ENCODE measurements at places on chromosomes 5 and 9. TPM values are rescaled to one million over a fixed set of nuclear protein-coding genes. Genes with fewer than 3 reads are reported as not detected.

TAF11L14 gene
- total RNA-seq: not detected

MSX2 gene
- not detected for total RNA-seq

GRCh38 chr5:165119175-165119574, 1613.8 kb downstream of the MAT2B start:
- no peak overlapping the region for H3K27ac ChIP-seq
- no peaks in the 10 kb centered on the region for H3K36me3 ChIP-seq
- DNase-seq: no peak
- H3K4me1 ChIP-seq: no peaks in the 10 kb centered on the region

- H3K27me3 ChIP-seq: no peaks in the 10 kb centered on the region
- no peaks in the 10 kb centered on the region for H3K36me3 ChIP-seq
Measured at GRCh38 chr5:147248561-147248960, 13.7 kb downstream of the STK32A start.

DNA sequence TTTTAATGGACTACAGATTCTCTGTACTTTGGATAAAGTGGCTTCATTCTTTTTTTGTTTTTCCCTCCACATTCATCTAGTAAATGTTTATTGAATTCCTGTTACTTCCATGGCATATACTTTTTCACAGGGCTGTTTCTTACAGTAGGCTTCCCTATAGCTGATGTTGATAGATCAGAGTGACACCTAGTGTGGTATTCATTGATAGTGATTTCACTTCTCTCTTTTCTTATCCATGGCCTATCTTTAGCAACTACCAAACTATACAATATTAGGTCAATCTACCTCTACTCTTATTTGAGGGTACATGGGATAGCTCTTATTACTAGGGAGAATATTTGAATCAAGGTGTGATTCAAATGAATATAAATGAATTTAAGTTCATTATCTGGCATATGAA, 35.8 kb downstream of the FSD1L start:
- no peaks in the 10 kb centered on the region for H3K27me3 ChIP-seq
- no peak overlapping the region for H3K4me3 ChIP-seq
- no peak for DNase-seq
- no peaks in the 10 kb centered on the region for H3K4me1 ChIP-seq

DNA sequence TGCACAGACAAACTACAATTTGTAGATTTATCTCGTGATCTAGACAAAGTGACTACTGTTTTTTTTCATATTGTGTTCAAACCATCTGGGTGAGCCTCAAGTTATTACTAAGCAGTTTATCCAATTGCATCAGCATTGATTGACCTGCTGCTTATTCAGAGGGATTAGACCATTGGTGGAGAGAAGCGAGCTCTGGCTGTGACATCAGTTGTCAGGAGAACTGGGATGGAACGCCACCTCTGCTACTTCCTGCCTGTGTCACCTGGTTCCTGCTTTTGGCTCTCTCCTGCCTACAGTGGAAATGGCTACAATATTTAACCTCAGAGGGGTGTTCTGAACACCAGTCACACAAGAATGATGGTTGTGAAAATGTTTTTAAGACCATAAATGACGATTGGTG, 12.1 kb downstream of the NR4A3 start:
- DNase-seq: no peak
- H3K4me1 ChIP-seq: no peaks in the 10 kb centered on the region
- H3K27me3 ChIP-seq: peaks cover 7% of the 10 kb centered on the region
- H3K4me3 ChIP-seq: no peak overlapping the region
